ENCODE measurements at places on chromosomes 1 and 21.

- no peak for DNase-seq
Observed at GRCh38 chr1:217535601-217536377, 95.1 kb downstream of the GPATCH2 start.

DNA sequence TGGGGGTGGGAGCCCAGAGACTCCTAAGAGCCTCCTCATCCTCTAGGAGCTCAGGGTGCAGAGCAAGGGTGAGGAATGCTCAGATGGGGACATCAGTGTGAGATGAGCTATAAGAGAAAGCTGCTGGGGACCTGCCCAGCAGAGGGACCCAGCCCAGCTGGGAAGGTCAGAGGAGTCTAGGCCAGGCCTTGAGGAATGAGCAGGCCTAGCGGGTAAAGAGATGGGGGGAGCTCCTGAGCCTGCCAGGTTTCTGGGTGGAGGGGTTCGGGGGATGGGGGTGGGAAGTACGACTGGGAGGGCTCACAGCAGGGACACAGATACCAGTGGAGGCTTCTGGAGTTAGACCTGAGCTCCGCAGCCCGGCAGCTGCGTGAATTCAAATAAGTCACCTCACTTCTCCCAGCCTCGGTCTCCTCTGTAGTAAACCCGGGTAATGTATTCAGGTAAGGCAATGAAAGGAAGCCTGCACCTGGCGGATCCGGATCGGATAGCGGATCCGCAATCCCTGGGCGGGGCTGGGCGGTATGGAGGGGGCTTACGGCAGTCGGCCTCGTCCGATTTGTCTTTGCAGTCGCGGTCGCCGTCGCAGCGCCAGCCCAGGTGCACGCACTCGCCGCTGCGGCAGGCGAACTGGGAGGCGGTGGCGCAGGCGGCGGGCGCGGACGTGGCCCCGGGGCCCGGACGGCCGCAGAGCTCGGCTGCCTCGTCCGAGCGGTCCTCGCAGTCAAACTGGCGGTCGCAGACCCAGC is 38.0 kb upstream of the MAGOH start:
- no peak for DNase-seq

GRCh38 chr1:207918011-207918410 is 7.1 kb upstream of the CD34 start:
- no peak for DNase-seq

DNA sequence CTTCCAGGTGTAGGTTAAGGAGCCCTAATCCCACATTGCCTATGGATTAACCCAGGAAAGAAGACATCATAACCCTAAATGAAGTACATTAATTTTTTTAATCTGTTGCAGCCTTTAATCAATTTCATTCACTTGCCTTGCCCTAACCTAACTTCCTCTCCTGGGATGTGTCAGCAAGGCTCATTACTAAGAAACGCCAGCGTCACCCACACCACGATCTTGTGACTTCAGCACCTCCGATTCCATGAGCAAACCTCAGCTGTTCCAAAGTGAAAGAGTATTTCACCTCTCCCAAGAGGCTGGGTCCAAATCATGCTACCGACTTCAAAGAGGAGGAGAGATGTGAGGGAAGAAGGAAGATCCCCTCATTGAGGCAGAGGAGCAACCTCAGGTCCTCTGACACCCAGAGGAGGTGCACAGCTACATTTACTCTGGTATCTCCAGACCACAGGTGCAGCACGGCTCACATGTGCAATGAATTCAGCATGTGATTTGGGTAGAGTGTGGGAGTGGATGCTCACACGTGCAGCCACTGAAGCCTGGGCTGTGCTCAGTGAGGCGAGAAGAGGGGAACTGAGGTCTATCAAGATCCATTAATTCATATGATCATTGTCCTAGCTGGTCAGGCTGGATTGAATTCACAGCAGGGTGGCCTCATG is 134.1 kb downstream of the SLC30A10 start:
- no peak for DNase-seq

DNA sequence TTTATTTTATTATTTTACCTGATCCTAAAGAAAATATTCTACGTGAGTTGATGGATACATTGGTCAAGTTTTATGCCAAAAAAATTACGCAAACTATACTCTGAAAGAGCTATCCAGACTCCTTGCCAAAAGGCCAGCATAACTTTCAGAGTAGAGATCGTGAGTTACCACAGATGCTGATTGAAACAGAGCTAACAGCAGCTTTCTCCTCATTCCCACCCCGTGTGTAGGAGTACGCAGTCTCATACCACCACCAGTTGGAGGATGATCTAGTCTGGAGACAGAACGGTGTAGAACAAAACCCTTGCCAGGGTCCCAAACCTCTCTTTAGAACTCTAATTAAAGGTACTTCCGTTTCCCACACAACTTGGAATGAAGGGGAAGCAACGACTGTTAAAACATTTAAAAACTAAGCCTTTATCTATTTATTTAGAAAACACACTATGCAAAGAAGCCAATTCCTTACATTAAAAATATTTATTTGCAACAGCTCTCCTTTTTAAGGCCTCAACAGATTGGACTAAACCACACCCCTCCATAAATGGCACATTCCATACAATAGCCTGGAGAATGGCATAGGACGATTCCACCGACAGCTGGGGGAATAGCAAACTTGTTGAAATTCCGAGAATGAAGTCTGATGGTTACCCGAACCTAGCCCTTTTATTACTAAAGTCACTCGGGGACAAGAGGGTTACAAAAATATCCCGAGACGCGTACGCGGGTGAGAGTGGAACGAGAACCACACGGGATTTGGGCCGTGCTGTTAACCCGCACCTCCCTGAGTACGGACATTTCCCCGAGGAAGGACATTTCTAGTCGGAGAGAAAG is 1.4 kb downstream of the NUCKS1 start:
- DNase-seq: no peak

Measured in effector memory CD4-positive, alpha-beta T cell (primary cell).